CD4-positive, alpha-beta T cell treated with Interleukin-4 for 1 hour (primary cell): ENCODE measurements at places on chromosomes 4 and X.

GRCh38 chrX:130172127-130172845, 524 bp downstream of the RAB33A start:
- DNase-seq = no peak

GRCh38 chrX:135432453-135432852, 10.7 kb downstream of the SMIM10L2A start:
- no peak for DNase-seq

GRCh38 chrX:30215357-30215843, at the start of gene MAGEB2:
Gene MAGEB2, plus strand, starts transcription at chrX:30215563. Its CDS starts 3,018 bp downstream, at chrX:30218581.
- no peak for DNase-seq

- DNase-seq = no peak
Observed at GRCh38 chr4:688854-689681, at the start of gene SLC49A3. Gene SLC49A3, minus strand, starts transcription at chr4:689151. Its CDS starts 24 bp downstream, at chr4:689127.

- no peak for DNase-seq
Observed at GRCh38 chrX:154649503-154650220, 3.7 kb downstream of the CTAG2 start.

DNA sequence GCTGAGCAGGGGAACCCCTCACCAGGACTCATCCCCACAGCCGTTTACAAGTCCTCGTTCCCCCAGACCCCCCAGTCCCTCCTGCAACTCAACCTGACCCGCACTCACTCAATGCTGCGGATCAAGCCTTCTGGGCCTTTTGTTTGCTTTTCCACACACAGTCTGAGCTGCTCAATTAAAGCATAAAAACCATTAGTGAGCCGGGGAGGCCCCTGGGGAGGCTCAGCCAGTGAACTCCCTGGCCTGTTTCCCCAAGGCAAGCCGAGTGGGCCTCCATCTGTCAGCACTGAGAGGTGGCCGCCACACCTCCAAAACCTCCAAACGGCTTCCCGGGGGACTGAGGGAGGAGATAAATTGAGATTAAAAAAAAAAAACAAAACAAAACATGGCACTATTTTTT, 158.5 kb downstream of the SHOX start:
- no peak for DNase-seq

DNA sequence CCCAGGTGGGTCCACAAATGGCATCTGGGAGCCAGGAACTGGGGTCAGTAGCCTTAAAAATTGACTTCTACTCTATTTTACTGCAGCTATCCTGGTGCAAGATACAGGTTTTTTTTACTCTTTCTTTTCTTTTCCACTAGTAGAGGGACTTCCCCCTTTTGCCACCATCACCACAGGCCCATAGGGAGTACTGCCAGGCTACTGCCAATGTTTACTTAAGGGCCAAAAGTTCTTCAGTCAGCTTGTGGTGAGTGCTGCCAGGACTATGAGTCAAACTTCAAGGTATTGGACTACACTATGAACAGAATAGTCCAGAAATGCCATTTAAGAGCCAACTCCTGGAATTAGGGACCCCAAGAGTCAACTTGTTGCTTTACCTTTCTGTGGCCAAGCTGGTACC, 94.7 kb downstream of the EDA2R start:
- DNase-seq = no peak
